ENCODE measurements at places on chromosomes 5 and 9.

- DNase-seq = peak; percentile 67
- H3K27me3 ChIP-seq = no peaks in the 10 kb centered on the region
- no peaks in the 10 kb centered on the region for H3K36me3 ChIP-seq
- no peak overlapping the region for H3K4me3 ChIP-seq
- no peak overlapping the region for H3K27ac ChIP-seq
Measured at GRCh38 chr9:78325343-78325742, 28.4 kb downstream of the PSAT1 start.

- no peaks in the 10 kb centered on the region for H3K36me3 ChIP-seq
- H3K27ac ChIP-seq = no peak overlapping the region
- no peak overlapping the region for H3K4me3 ChIP-seq
- H3K27me3 ChIP-seq = no peaks in the 10 kb centered on the region
- no peaks in the 10 kb centered on the region for H3K4me1 ChIP-seq
Measured at GRCh38 chr9:72773570-72773969, 179.3 kb downstream of the ALDH1A1 start.

DNA sequence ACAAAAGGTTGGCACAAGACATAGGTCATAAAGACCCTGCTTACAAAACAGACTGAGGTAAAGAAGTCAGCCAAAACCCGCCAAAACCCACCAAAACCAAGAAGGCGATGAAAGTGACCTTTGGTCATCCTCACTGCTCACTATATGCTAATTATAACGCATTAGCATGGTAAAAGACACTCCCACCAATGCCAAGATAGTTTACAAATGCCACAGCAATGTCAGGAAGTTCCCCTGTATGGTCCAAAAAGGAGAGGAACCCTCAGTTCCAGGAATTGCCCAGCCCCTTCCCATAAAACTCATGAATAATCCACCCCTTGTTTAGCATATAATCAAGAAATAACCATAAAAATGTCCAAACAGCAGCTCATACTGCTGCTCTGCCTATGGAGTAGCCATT lies 27.7 kb downstream of the MLLT3 start:
- no peaks in the 10 kb centered on the region for H3K36me3 ChIP-seq
- no peaks in the 10 kb centered on the region for H3K27me3 ChIP-seq
- no peaks in the 10 kb centered on the region for H3K4me1 ChIP-seq
- H3K4me3 ChIP-seq = no peak overlapping the region

- no peaks in the 10 kb centered on the region for H3K4me1 ChIP-seq
- H3K4me3 ChIP-seq = no peak overlapping the region
- no peaks in the 10 kb centered on the region for H3K27me3 ChIP-seq
- H3K36me3 ChIP-seq = no peaks in the 10 kb centered on the region
- no peak for DNase-seq
- H3K27ac ChIP-seq = no peak overlapping the region
Measured at GRCh38 chr5:66139318-66139712, 4.8 kb upstream of the SREK1 start.

- no peak overlapping the region for H3K27ac ChIP-seq
- H3K4me3 ChIP-seq = no peak overlapping the region
- peak; percentile 62 for DNase-seq
Measured at GRCh38 chr5:175202463-175203068, 241.4 kb downstream of the DRD1 start.

DNA sequence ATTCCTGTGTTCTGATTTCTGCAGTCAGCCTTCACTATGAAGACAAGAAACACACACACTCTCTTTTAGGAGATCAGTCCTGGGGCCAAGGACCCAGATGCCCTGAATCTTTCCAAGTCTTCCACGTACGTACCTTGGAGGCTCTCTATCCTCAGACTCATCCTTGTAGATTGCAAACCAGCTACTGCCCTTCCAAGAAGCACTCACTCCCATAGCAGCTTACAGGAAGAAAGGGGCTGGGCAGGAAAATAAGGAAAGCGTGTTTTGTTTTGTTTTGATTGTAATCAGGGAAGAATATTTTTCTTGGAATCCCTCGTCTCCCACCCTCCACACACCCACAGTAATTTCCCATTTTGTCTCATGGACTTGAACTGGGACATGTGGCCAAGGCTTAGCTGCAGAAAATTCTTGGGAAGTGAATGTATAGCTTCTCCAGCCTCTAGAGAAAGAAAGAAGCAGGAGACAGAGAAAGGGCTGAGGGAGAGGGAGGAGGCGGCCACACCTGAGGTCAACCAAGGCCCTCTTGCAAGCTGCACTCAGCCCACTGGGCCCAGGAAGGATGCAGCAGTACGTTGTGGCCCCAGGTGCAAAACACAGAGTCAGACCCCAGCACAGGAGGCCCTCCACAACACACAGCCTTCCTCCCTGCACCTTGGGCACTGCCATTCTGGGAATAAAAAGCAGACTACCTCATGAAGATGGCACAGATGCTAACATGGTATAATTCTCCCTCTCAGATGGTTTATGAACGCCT lies 29.9 kb downstream of the IRX2 start:
- H3K27ac ChIP-seq = no peak overlapping the region
- no peak for DNase-seq
- no peaks in the 10 kb centered on the region for H3K4me1 ChIP-seq
- peaks cover 7% of the 10 kb centered on the region for H3K27me3 ChIP-seq
- H3K36me3 ChIP-seq = no peaks in the 10 kb centered on the region

DNA sequence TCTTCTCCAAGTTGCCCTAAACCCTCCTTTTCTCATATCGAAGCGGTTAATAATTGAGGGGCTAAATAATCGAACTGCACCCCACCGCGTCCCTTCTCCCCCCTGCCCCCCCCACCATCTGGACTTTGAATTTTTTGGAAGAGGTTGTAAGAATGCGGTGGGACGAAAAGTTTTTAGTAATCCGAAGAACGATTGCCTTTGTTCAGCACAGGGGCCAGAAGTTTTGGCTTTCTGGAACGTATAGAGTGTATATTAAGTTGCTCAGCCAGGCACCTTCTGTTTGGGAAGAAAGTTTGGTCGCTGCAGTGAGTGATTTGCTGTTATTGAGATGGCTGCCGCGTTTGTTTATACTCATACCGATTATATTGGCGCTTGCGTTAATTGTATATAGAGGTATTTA lies 518 bp downstream of the ERBIN start:
- H3K4me3 ChIP-seq = peak overlapping the region; percentile 67
- H3K27me3 ChIP-seq = no peaks in the 10 kb centered on the region
- peaks cover 2% of the 10 kb centered on the region for H3K36me3 ChIP-seq
- no peak for DNase-seq

DNA sequence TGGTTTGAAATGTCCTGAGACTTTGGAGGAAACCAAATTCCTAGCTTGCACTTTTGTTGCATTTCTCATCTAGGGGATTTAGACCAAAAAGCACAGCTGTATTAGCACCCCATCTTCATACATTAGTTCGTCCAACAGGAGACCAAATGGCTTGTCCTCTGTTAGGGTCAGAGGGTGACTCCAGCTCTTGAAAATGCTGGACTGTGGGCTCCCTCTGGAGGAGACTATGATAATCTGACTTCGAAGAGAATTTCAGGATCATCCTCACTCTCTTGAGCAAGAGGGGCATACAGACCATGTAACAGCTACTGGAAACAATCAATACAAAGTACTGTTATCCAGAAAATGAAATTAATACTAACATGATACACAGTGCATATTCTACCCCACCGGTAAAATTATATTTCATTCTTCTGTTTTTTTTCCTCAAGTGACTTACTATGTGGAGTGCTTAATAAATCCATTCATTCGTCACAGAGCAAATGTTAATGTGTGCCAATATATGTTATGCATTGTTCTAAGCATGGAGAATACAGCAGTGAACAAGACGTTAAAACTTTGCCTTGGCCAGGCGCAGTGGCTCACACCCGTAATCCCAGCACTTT lies 63.7 kb upstream of the PPP2CA start:
- H3K27ac ChIP-seq = no peak overlapping the region
- H3K27me3 ChIP-seq = no peaks in the 10 kb centered on the region
- H3K36me3 ChIP-seq = no peaks in the 10 kb centered on the region
- no peak overlapping the region for H3K4me3 ChIP-seq
- DNase-seq = peak; percentile 57

DNA sequence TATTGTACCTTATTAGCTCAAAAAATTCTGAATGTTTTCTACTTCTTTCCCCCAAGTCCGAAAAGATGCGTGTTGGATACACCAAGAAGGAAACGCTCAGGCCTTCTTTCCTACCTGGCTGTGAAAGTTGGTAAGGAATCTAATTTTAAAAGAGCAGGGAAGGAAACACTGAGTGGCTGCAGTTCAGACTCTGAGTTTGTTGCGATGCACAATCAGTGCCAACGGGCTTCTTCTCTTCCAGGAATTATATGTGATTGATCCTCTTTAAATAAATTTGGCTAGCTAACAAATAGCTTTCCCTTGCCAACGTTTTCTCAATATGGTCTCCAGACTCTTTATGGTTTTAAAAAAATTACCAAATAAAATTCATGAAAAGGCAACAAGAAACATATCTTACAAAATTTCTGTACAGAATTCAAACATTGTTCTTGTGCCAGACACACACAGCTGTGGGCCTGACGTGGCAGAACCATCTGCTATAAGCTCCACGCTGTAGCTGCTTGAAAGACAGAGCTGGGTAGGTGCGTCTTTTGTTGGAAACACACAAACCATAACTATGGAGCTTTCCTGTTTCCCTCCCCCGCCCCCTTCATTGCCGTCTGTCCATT lies 493.1 kb downstream of the ZNF608 start:
- no peaks in the 10 kb centered on the region for H3K4me1 ChIP-seq
- H3K27me3 ChIP-seq = no peaks in the 10 kb centered on the region
- H3K36me3 ChIP-seq = no peaks in the 10 kb centered on the region
- no peak overlapping the region for H3K4me3 ChIP-seq

GRCh38 chr9:69130456-69131441 lies 43.3 kb upstream of the TJP2 start:
- peak overlapping the region; percentile 87 for H3K27ac ChIP-seq
- peaks cover 23% of the 10 kb centered on the region for H3K36me3 ChIP-seq
- peak; percentile 19 for DNase-seq
- H3K27me3 ChIP-seq = no peaks in the 10 kb centered on the region
- H3K4me3 ChIP-seq = no peak overlapping the region

GRCh38 chr5:116651653-116652052 lies 77.0 kb upstream of the SEMA6A start:
- no peak overlapping the region for H3K4me3 ChIP-seq
- no peaks in the 10 kb centered on the region for H3K27me3 ChIP-seq
- no peaks in the 10 kb centered on the region for H3K36me3 ChIP-seq
- DNase-seq = no peak
- H3K4me1 ChIP-seq = no peaks in the 10 kb centered on the region

GRCh38 chr9:6959270-6960000 lies 201.7 kb downstream of the KDM4C start:
- peaks cover 5% of the 10 kb centered on the region for H3K4me1 ChIP-seq
- no peaks in the 10 kb centered on the region for H3K27me3 ChIP-seq
- peak; percentile 69 for DNase-seq
- H3K27ac ChIP-seq = no peak overlapping the region
- no peak overlapping the region for H3K4me3 ChIP-seq

DNA sequence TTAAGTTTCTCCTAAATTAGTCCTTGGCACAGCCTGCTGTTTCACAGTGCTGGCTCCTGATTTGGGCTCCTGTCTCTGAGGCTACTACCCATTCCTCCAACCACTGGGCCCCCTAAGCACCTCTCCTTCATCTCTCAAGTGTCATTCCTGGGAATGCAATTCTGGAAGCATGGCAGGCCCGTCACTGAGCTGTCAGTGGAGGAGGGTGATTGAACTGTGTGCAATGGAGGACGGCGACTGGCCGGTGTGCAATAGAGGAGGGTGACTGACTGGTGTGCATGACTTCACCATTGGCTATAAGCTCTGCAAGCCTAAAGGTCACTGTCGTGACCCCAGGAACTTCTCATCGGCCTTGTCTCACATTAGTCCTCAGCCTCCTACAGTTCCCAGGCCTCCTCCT lies 12.4 kb upstream of the IL17B start:
- no peaks in the 10 kb centered on the region for H3K36me3 ChIP-seq
- no peaks in the 10 kb centered on the region for H3K27me3 ChIP-seq
- no peak overlapping the region for H3K4me3 ChIP-seq
- DNase-seq = no peak

DNA sequence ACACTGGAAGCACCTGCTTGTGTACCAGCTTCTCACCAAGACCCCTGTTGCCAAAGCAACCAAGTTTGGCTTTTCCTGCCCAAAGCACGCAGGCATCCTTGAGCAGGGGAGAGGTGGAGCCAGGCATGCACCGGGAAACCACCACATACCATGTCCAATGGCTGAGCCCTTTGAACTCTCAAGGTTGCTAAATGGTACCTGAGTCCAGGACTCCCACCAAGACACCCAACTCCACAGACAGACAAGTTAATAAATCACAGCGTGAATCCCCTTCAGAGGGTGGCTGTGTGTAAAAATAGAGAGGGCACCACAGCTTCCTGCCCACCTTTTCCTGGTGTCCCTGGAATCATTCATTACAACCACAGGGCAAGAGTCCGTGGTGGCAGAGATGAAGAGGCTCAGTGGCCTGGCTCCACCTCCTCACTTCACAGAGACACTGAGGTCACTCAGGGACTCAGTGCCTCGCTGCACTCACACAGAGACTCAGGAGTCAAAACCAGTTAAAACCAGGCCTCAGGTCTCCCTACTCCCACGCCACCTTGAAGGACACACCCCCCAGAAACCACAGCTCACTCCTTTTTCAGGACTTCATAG lies 143.7 kb downstream of the C5orf15 start:
- no peak overlapping the region for H3K4me3 ChIP-seq
- no peaks in the 10 kb centered on the region for H3K27me3 ChIP-seq
- no peaks in the 10 kb centered on the region for H3K4me1 ChIP-seq
- no peak overlapping the region for H3K27ac ChIP-seq

DNA sequence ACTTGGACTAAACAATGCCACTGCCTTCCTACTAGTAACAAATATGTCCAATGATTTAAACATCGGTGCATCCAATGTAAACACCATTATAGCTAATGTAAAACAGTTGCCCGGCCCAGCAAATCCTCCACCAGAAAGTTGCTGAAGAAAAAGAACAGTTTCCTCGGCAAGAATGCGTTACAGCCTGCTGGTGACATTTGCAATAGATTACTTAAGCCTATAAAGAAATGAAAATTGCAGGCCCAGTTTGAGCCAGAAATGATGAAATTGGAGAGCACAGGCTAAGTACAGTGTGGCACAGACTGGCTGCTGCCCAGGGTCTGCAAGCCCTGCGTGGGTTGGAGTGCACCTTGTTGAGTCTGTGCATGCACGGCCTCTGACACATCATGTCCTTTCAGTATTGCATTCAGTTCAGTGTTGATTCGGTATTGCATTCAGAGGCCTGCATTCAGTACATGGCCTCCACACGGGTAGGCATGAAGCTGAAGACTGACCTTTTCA lies 406.0 kb upstream of the KLF4 start:
- no peaks in the 10 kb centered on the region for H3K27me3 ChIP-seq
- H3K4me3 ChIP-seq = no peak overlapping the region

- no peaks in the 10 kb centered on the region for H3K36me3 ChIP-seq
- H3K27ac ChIP-seq = no peak overlapping the region
- H3K27me3 ChIP-seq = no peaks in the 10 kb centered on the region
- peaks cover 28% of the 10 kb centered on the region for H3K4me1 ChIP-seq
Measured at GRCh38 chr5:129382921-129383672, 77.0 kb upstream of the ADAMTS19 start.

GRCh38 chr5:6525910-6526309 lies 77.3 kb downstream of the UBE2QL1 start:
- H3K27ac ChIP-seq = no peak overlapping the region
- no peaks in the 10 kb centered on the region for H3K36me3 ChIP-seq
- H3K27me3 ChIP-seq = no peaks in the 10 kb centered on the region
- no peak overlapping the region for H3K4me3 ChIP-seq
- peak; percentile 32 for DNase-seq
- H3K4me1 ChIP-seq = no peaks in the 10 kb centered on the region

Data from large intestine (tissue), 12 donors.